ENCODE measurements at places on chromosomes 7 and 10. TPM values are rescaled to one million over a fixed set of nuclear protein-coding genes. Genes with fewer than 3 reads are reported as not detected.

Gene SPDYE17
- not detected for total RNA-seq

Gene ZKSCAN1
- 59.0 TPM for total RNA-seq

DNA sequence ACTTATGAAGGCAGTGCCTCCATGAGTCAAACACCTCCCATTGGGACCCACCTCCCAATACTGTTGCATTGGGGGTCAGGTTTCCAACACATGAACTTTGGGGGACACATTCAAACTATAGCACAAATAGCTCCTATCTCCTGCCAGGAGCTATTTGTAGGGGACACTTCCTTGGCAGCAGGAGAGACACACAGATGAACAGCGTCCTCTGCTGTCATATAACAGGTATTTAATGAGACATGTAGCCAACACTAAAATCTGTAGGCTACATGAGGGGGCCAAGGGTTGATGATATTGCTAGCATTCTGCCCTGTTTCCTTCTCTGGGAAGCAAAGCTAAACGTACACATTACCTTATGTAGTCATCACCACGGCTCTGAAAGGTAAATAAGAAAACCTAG lies 2.6 kb upstream of the GPR26 start:
- H3K36me3 ChIP-seq: no peaks in the 10 kb centered on the region
- H3K27me3 ChIP-seq: peaks cover 9% of the 10 kb centered on the region
- H3K27ac ChIP-seq: no peak overlapping the region
- H3K4me1 ChIP-seq: no peaks in the 10 kb centered on the region

DNA sequence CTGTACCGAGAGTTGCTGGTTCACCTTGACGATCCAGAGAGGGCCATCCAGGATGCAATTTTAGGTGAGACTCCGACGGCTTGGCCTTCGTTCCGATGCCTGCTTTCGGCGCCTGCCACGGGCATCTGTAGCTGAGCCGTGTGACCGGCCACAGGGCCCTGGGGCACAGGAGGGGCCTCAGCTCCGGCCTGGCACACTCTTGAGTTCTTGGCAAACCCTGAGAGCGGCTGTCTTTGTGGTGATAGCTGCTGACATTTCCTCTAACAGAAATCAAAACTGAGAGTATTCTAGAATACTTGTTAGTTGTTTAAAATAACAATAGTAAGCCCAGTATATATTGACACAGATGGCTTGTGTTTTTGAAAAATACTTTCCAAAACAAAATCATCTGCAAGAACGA lies 52.2 kb upstream of the SUN1 start:
- H3K4me1 ChIP-seq: no peaks in the 10 kb centered on the region
- no peak overlapping the region for H3K27ac ChIP-seq
- no peaks in the 10 kb centered on the region for H3K27me3 ChIP-seq
- no peak for DNase-seq
- peaks cover 27% of the 10 kb centered on the region for H3K36me3 ChIP-seq

DNA sequence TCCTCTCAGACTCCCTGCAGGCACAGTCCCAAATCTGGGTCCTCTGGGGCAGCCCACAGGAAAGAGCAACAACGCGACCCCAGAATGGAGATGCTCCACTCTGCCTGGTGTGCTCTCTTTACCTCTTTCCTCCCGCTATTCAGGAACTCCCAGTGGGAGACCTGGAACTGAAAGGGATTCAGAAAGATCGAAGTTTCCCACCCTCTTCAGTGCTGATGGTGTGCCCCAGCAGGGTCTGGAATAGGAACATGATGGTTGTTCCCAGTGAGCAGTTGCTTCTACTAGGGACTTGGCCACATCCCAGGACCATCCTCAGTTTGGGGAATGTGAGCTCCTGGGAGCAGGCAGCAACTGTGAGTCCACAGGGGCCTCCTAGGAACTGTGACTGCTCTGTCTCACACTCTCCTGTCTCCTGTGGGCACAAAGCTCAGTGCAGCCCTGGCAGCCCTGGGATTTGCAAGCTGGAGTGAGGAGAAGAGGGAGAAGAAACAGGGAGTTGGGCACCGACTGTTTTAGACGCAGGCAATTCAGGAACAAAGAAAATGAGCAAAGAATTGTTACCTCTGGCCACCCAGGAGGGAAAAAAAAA lies 17.9 kb downstream of the OR6V1 start:
- no peak overlapping the region for H3K27ac ChIP-seq
- H3K4me1 ChIP-seq: no peaks in the 10 kb centered on the region
- H3K36me3 ChIP-seq: no peaks in the 10 kb centered on the region
- no peak overlapping the region for H3K4me3 ChIP-seq
- H3K27me3 ChIP-seq: no peaks in the 10 kb centered on the region
- DNase-seq: no peak

Measured in activated T-helper 2 cell treated with anti-CD3 and anti-CD28 coated beads, Interferon-gamma antibody, Interleukin-2, Interleukin-4, amounts not matched to agents 10 μg/mL and 5 μg/mL and 100 μg/mL, durations not matched to agents 14 hours and 24 hours and 36 hours (primary cell).